ENCODE measurements at places on chromosomes 16 and 17.

DNA sequence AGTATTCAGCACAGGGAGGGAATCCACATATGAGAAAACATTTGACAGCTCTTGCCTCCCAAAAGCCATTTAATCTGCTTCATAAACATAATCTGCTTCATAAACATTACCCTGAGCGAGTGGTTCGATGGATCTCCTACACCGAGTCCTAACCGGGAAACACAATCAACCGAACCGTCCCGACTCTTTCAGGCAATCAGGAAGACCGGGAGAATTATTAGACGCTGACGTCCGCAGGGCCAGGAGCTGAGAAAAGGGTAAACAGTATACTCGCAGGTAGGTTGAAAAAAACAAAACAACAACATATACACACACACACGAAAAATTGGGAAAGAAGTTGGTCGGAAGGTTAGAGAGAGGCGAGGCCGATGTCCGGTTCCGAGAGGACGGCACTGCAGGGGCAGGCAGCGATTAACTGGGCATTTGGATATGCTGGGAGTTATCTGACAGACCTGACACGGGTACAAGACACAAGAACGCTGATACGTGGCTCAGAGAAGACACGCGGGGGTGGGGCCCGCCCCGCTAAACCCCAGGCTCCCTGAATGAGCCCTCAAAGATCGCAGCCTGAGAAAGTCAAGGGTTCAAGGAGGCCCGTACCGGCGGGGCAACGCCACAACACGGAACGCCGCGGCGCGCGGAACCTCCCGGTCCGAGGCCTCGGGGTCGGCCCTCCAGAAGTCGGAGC is 585 bp downstream of the AP1G1 start:
- no peak for DNase-seq

- DNase-seq, result no peak
Observed at GRCh38 chr16:88662222-88662842, 559 bp downstream of the MVD start.

GRCh38 chr17:13864521-13864920 is 204.8 kb upstream of the COX10 start:
- no peak for DNase-seq

DNA sequence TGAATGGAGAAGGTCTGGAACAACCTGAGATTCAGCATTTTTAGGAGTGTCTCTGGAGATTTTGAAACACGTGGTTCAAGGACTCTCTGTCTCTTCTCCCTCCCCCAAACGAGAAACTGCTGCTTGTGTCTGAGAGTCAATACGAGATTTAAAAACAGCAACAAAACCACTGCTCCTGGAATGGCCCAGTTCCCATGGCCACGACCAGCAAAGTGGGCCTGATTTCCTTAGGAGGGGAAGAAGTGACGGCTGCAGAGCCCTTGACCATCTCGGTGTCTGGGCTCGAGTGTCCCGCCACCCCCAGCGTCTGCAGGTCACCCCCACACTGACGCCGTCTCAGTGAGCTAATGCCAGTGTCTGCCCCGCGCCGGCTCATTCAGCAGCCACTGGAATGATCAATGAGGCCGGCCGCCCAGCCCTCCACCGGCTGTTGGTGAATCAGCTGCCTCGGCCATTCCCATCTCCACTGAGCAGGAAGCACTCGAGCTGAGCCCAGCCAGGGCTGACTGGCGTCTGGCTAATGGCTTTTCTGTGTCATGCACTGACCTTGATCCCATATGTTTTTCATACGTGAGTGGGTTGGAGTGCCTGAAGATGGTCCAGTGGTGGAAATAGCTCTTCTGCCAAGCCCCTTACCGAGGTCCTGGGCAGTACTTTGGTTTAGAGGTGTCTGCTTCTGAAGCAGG is 151.8 kb downstream of the PITPNC1 start:
- no peak for DNase-seq

- no peak for DNase-seq
Observed at GRCh38 chr16:19841184-19841583, 43.5 kb downstream of the GPRC5B start.

GRCh38 chr17:1385861-1386260 is 14.2 kb downstream of the YWHAE start:
- DNase-seq, result no peak

GRCh38 chr17:31294820-31295488 is 2.1 kb downstream of the OMG start:
- no peak for DNase-seq

GRCh38 chr17:78429618-78429995 is 51.2 kb downstream of the PGS1 start:
- no peak for DNase-seq

DNA sequence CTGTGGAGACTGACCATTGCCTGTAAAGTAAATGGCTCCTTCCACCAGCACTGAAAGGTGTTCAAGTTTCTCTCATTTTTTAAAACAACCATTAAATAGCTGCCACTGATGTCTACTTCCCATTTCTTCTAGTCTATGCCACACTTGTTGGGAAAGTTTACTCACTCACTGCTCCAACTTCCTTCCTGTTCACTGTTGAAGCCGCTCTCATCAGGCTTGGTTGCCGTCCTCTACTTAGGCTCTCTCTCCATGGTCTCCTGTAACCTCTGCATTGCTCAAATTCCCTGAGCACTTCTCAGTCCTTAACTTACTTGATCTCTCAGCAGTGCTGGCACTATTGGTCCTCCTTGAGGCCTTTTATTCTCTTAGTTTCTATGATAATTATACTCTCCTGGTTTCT is 32.4 kb downstream of the SNX11 start:
- no peak for DNase-seq

DNA sequence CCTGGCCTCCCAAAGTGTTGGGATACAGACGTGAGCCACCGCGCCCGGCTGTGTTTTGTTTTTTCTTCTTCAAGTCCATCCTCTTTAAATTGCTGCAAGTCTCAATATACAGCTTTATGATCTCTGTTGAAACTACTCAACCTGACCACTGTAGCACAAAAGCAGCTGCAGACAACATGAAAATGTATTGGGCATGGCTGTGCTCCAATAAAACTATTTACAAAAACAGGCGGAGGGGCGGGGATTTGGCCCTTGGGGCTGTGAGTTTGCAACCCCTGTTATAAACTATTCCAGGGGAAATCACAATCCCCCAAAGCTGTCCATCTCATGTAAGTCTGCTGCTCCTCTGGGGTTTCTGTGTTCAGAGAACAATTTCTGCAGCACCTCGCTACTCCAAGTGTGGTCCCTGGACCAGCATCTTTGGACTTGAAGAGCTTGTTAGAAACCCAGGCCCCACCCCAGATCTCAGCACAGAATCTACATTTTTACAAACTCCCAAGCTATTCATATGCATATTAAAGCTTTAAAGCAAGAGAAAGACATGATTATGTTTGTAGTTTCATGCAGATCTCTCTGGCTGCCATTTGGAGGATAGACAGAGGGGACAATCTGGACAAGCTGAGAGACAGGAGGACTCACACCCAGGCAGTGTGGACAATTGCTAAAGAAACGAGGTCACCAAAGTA is 33.6 kb downstream of the TEKT5 start:
- DNase-seq, result no peak

GRCh38 chr17:82238472-82239201 is 9.8 kb downstream of the SLC16A3 start:
- DNase-seq, result peak; percentile 65

DNA sequence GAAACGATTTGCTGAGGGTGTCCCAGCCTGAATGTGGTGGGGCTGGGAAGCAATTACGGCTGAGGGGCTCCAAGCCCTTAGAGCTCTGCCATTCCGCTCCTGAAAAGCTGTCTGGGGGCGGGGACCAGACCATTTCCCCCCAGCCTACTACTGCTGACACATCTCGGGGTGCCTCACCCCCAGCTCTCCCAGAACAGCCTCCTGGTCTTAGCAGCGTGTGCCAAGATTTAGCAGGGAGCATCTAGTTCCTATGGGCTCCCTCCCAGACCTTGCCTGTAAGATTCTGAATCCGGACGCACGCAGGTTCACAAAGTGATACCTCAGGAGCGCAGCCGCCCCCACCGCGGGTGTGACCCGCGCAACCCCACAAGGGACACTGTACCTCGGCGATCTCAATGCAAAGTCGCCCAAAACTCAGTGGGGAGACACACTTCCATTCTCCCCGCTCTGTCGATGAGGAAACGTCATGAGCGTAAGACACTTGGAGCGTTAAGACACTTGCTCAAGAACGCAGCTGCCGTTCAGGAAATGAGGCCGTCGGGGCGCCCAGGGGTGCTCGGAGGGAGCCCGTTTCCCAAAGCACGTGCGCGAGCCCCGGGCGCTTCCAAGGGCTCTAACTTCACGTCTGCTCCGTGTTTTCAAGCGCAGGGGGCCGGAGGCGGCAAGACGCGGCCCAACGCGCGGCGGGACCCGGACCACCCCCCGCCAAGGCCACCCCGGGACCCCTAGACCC is 629 bp downstream of the GEMIN4 start:
- peak; percentile 10 for DNase-seq

DNA sequence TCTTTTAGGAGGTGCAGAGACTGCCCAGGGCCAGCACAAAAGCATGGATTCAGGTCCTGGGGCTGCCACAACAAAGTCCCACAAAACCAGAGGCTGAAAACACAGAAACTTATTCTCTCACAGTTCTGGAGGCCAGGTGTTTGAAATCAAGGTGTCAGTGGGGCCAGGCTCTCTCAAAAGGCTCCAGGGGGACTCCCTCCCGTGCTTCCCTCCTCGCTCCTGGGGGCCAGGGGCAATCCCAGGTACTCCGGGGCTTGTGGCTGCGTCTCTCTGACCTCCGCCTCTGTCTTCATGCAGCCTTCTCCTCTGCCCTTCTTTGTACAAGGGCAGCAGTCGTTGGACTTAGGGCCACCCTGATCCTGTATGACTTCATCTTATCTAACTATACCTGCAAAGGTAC is 8.3 kb upstream of the RBFOX3 start:
- no peak for DNase-seq

DNA sequence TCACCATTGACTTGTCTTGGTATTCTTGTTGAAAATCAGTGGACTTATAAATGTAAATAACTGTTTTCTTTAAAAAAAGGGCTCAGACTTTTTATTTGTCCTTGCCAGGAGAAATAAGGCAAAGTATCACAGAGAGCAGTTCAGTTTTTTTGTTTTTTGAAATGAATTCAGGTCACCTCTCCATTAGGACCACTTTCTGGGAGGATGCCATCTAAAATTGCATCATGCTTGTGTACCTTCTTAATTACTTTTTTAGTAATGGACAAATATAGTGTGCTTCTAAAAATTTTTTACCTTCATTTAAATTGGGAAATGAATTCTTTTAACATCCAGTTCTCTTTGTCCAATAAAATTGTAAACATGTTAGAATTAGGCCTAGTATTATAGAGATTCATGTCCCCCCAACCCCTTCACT is 210.0 kb downstream of the BCAS3 start:
- no peak for DNase-seq

DNA sequence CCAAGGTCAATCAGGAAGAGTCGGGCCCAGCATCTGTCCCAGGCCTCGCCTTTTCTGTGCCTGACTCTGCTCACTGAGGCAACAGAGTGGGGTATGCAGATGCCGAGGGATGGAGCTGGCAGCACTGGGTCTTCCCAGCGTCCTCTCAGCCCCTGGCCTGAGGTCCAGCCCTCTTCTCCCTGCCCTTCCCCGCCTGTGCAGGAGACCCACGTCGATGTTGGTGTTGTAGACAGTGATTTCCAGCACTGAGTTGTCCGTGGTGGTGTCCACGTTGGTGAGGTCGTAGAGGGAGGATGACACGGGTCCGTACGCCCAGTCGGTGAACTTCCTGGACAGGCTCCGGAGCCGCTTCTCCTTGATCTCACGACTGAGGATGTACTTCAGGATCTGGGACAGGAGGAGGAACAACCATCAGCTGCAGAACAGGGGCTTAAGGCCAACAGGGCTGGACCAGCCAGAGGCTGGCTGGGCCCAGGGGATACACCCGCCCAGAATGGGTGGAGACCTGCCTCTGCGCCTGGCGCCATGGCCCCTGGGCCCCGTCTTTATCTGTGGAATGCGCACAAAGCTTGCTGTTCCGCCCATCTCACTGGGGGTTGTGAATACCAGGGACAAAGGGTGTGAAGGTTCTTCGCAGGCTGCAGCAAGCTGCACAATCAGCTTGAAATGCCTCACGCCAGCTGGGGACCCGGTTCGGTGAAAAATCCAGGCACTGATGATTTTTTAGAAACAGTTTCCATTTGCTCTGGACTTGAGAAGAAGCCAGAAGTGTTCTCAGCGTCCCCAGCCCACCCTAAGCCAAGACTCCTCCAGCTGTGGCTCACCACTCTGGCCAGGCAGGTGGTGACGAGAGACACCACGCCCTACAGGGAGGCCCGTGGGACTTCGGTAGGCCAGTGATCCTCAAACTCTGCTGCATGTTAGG is 27.5 kb downstream of the TRPV3 start:
- no peak for DNase-seq

GRCh38 chr17:42989141-42989540 is 8.8 kb downstream of the RUNDC1 start:
- DNase-seq, result no peak

GRCh38 chr17:76997981-76998531 is 129.9 kb downstream of the MGAT5B start:
- DNase-seq, result no peak

GRCh38 chr17:29710891-29711418 is 88.2 kb upstream of the CORO6 start:
- DNase-seq, result no peak

DNA sequence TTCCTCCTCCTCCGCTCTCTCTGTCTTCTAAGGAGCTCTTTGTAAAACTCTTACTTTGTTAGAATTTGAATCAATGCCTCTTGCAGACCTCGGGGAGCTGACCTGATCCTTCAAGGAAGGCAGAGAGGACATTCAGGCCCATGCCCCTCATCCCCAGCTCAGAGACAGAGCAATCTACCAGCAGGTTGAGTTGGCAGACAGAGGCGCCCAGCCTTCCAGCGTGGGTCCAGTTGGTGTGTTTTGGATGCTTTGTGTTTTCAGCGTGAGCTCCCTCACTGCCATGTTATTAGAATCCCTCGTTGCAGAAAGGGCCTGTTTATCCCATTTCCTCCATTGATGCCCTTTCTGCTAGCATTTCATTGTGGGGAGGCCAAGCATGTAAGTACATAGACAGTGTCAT is 167.1 kb downstream of the CMIP start:
- no peak for DNase-seq

DNA sequence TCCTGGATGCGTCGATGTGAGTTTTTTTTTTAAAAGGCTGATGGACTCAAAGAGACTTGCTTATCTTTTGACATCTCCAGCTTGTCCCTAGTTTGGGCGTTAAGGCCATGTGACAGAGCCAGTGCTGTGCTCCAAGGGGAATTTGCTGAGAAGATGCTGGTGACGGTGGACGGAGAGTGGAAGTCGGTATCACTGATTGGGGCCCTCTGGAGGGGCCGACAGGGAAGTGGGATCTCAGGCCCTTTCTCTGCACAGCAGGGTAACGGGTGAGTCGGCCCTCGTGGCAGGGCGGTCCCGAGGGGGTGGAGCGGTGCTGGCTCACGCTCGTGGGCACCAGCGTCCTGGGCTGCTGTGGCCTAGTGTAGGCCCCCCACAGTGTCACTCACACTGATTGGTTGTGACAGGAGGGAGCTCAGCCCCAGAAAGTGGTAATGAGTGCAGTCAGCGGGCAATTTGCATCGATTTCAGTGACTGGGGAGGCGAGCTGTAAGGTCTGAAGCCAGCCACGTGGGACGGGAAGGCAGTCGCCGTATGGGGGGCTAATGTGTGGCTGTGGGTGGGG is 91.3 kb downstream of the TBC1D16 start:
- no peak for DNase-seq

Data from activated CD4-positive, alpha-beta T cell treated with anti-CD3 and anti-CD28 coated beads for 24 hours (primary cell).